ENCODE measurements at places on chromosomes 2 and 18. TPM values are rescaled to one million over a fixed set of nuclear protein-coding genes. Genes with fewer than 3 reads are reported as not detected.
A peak's percentile ranks its signal among the peaks of the same experiment; 100 is the strongest.

DNA sequence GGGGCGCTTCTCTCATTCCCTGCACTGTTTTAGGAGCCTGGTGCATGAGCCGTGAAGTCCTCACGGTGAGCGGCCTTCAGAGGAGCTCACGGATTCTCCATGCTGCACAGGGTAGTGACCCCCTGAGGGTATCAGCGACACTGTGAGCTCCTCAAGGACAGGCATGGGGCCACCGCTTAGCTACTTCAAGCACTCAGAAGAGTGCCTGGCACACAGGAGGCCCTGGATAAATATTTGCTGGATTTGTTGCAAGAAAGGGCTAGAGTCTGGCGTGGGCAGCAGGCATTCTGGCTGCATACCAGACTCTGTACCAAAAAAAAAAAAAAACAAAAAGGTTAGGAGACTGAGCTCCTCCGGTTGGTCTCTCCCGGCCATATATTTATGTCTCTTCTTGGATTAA is 5.7 kb upstream of the MBP start:
- no peak for DNase-seq

DNA sequence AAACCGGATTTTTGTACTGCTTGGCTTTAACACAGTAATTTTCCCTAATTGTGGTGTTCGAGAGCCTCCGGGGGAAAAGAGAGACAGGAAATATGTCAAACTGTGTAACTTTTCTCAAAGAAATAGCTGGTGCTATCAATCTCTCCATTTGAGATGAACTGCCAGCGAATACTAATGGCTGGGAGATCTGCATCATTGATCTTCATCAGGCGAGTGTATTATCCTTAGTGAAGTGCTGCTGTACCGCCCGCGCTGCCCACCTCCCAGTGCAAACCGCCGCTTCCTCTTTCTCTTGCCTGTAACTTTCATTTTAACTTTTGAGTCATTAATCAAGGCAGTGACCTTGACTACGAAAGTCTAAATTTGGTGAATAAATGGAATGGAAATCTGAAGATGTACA is 246.1 kb upstream of the ST6GAL2 start:
- DNase-seq, result no peak

DNA sequence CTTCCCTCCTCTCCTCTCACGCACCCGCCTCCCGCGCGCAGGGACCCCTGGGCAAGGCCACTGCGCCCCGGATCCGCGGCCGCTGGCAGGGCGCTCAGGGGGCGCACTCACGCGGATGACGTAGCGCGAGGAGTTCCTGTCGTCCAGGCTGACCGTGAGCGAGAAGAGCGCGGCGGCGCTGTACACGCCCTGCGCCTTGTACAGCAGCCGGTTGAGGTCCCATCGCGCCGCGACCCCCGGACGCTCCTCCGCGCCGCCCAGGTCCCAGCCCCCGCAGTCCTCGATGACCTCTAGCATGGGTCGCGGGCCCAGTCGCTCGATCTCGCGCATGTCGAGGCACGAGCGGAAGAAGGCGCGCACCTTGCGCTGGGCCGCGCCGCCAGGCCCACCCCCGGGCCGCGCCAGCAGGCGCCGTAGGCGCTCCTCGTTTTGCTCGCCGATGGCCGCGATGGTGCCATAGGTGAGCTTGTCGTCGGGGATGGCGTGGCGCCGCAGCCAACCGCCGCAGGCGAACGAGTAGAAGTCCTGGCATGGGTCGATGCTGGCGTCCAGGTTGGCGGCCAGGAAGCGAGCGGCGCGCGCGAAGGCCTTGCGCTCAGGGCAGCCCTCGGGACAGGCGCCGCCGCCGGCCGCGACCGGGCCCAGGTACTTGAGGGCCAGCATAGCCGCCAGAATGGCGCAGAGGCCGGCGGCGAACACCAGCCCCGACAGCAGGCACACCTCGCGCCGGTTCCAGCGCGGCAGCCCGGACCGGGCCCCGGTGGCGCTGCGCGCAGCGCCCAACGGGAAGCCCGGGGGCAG is 1.7 kb downstream of the ECEL1 start:
- no peak for DNase-seq

GRCh38 chr18:39487932-39488331 is 1922.3 kb upstream of the CELF4 start:
- no peak for DNase-seq

DNA sequence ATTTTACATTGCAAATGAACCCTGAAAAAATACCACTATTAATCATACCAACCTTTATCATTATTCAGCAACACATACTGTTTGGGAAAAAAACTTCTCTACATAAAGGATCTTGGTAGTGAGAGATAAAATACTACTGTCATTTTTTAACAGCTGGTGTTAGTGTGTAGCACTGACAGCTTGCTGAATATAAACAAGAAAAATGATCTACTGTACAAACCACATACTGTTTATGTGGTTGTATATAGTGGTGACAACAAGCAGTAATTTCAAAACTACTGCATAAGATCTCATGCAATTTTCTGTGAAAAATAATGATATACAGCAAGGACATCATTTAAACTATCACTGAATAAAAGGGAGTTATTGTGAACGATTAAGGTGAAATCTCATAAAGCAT is 601.2 kb downstream of the LRP1B start:
- no peak for DNase-seq

DNA sequence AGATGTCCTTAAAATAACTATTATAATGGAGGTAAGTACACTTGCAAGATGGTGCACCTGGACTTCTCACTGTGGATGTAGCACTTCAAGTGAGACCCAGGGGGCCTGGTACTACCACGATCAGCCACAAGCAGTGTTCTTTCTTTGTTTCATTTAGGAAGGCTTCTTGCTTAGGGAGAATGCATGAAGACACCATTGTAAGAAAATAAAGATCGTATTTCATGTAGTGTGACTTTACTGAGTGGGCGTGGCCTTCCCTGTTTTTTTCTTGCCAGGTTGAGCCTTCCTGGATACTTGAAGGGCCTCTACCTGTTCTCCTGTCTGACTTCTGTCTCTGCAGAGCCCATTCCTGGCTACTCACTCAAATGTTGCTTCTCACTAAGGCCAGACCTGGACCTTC is 615.6 kb upstream of the SOX11 start:
- DNase-seq, result no peak

- DNase-seq, result no peak
Observed at GRCh38 chr2:192584976-192585375, 390.2 kb upstream of the TMEFF2 start.

NCKAP1 gene
- 11.7 TPM for total RNA-seq

DNA sequence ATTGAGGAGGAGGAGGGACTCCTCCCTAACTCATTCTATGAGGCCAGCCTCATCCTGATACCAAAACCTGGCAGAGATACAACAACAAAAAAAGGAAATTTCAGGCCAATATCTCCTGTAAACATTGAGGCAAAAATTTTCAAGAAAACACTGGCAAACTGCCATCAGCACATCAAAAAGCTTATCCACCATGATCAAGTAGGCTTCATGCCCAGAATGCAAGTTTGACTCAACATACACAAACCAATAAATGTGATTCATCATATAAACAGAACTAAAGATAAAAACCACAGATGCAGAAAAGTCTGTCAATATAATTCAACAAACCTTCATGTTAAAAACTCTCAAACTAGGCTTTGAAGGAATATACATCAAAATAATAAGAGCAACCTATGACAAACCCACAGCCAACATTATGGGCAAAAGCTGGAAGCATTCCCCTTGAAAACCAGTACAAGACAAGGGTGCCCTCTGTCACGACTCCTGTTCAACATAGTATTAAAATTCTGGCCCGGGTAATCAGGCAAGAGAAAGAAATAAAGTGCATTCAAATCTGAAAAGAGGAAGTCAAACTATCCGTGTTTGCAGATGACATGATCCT is 1014.3 kb downstream of the CBLN2 start:
- DNase-seq, result no peak

- DNase-seq, result no peak
Observed at GRCh38 chr2:133843091-133843490, 274.8 kb upstream of the NCKAP5 start.

GRCh38 chr2:157866666-157867642 is 9.2 kb downstream of the ACVR1 start:
- no peak for DNase-seq

GLI2 gene
- total RNA-seq, result not detected

- no peak for DNase-seq
Observed at GRCh38 chr2:144826105-144826504, 306.2 kb upstream of the ZEB2 start.

STK16 gene
- total RNA-seq, result 35.4 TPM

DNA sequence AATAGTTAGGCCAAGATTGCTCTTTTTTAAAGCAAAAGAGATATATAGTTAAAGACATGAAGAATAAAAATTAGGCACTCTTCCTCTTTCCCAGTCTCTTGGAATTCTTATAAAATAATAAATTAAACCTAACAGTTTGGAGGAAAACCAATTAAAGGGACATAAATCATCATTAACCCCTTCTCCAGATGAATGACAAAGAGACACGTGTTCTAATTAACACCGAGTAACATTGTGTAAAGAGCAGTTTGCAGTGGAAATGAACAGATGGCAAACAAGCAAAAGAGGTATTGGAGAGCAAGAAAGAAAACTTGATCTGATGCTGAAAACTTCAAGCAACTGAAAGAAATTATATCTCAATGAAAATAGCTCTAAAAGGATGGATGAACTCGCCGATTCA is 48.4 kb downstream of the BCL2 start:
- no peak for DNase-seq

DSG4 gene
- not detected for total RNA-seq

GRCh38 chr2:158573739-158574138 is 117.0 kb downstream of the PKP4 start:
- no peak for DNase-seq

DNA sequence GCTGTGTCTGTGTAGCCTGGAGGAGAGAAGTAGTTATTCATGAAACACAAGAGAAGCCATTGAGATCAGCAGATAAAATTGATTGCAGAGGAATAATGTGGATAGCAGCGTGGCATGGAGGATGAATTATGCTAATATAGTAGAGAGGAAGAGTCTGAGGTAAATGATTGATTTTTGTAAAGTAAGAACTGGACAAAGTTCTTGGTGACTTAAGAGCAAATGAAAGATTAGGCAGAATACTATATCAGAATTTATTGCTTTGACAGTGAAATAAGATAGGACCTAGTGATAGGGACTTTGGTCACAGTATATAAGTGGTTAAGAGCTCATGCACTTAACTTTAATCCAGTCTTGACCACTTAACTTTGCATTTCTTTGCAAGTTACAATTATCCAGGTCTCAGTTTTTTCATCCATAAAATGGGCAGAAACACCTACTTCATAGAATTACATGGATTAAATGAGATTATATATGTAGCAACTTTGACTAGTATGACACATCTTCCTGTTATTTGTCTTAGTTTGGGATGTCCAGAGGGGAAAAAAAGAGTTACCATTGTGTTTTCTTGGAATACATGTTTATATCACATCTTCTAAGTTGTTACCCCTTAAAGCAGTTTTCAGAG is 29.1 kb downstream of the ACVR2A start:
- DNase-seq, result no peak

CRYBA2 gene
- total RNA-seq, result not detected

GRCh38 chr2:20594957-20595356 is 55.9 kb downstream of the HS1BP3 start:
- DNase-seq, result no peak

- DNase-seq, result no peak
Observed at GRCh38 chr2:182792441-182792840, 74.0 kb downstream of the FRZB start.

PDCD1 gene
- 33.2 TPM for total RNA-seq

KCNIP3 gene
- total RNA-seq, result not detected

TDRD15 gene
- not detected for total RNA-seq

DNA sequence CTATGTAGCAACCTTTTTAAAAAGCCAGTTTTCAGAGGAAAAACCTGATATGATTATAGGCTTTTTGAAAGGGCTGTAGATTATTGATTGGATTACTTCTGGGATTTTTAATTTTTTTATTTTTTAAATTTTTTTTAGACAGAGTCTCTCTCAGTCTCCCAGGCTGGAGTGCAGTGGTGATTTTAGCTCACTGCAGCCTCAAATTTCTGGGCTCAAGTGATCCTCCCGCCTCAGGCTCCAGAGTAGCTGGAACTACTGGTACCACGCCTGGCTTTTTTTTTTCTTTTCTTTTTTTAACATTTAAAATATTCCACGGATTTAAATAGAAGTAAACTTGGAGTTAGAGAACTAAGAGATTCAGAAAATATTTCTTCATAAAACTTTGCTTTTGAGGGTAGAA is 1.2 kb downstream of the MRPL19 start:
- peak; percentile 13 for DNase-seq

GKN1 gene
- not detected for total RNA-seq
